ENCODE measurements at places on chromosomes 13 and 19.

GRCh38 chr19:23587546-23587945 is 99.5 kb downstream of the ZNF675 start:
- no peak for DNase-seq

- DNase-seq = no peak
These were observed 107.2 kb upstream of the MLNR start for GRCh38 chr13:49112782-49113525.

DNA sequence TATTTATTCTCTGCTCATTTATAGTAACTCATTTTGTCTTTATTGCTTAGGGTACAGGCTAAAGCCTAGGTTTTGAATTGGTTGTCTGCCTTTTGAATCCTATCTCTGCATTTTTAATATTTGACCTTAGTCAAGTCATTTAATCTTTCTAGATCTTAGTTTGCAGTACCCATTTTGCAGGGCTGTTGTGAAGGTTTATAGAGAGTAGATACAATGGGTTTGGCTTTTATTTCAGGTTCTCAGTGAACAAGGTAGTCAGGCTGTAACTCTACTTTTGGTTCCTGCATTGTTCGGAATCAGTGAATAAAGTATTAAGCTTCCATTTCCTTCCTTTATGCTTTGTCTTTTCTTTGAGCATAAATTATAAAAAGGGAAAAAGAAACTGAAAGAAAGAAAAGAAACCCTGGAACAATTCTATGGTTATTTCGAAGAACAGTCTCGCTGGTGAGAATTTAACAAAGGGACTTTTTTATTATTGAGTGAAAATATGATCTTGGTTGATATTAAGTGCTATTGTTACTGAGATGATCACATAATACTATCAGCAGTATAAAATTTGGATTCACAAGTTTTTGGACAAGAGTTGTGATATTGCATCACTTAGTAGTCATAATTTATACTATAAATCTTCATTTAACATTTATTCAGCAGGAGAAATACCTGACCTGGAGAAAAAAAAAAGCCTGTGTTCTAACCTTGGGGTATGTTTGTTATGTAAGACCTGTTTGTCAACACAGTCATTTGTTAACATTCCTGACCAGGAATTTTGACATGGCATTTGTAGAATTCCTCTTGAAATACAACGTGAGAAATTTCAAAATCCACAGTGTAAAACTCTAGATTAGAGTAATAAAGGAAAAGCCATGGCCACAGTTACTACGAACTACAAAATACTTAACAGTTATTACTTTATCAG is 91.3 kb downstream of the ZMYM2 start:
- DNase-seq = no peak

DNA sequence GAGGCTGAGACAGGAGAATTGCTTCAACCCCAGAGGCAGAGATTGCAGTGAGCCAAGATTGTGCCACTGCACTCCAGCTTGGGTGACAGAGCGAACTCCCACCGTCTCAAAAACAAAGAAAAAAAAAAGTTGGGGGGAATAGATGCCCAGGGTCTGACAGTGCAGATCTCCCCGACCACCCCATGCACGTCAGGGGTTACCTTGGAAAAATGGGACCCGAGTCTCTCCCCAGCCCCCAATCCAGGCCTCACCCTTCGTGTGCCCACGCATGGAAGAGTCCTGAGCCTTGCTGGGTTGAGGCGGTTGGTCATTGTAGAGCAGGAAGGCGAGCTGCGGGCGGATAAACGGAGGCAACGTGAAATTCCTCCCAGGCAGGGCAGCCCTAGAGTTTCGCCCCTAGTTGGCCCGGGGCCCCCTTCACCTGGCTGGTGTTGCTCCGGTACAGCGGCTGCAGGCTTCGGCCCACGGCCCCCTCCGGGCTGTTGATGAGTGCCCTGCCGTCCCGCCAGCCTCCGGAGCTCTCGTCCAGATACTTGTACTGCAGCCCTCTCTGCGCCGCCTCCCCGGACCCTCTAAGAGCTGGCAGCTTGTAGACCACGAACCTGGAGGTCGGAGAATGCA is 588 bp downstream of the DNASE2 start:
- DNase-seq = peak; percentile 60

DNA sequence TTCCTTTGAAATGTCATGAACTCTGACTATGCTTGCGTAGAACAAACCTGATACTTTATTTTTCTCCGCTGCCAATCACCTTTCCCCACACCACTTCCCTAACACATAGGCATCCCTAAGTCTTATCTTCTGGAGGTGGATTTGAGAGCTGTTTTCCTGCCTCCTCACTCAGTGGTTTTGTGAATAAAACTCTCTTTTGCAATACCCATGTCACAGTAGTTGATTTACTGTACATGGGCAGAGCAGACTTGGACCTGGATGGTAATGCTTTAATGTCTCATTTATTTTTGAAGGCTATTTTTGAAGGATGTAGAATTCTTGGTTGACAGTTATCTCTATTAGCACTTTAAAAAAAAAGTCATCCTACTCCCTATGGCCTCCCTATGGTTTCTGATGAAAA is 881.8 kb downstream of the SLITRK5 start:
- no peak for DNase-seq

- no peak for DNase-seq
These were observed 393.7 kb downstream of the GPC6 start for GRCh38 chr13:93620181-93620765.

DNA sequence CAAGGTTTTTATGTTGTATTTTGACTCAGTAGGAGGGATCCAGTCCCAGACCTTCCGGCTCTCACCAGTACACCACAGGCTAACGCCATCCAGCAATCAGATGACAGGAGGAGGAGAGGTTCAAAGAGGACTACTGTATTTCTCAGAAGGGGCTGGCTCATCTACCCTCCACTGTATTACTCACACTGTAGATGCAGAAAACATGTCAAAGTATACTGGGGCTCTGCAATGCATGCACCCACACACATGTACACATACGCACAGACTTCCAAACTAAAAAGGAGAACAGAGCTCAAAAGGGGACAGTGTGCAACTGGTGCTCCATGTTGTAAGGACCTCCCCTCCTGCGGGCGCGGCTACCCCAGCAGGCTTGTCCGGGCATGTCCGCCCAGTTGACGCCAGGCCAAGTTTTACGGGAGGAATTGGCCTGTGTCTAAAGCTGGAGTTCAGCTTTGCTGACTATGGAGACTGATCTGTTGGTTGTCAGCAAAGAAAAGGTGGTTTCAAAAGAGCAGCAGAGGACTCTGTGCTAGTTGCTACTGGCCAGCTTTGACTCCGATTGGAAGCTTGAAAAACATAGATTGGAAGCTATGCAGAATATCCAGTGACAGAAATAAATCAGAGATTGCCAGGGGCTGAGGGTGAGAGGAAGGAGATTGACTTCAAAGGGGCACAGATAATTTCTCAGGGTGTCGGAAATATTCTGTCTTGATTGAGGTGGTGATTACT is 314.2 kb downstream of the DLEU7 start:
- DNase-seq = peak; percentile 95
